ENCODE measurements at places on chromosomes 11 and 22.

DNA sequence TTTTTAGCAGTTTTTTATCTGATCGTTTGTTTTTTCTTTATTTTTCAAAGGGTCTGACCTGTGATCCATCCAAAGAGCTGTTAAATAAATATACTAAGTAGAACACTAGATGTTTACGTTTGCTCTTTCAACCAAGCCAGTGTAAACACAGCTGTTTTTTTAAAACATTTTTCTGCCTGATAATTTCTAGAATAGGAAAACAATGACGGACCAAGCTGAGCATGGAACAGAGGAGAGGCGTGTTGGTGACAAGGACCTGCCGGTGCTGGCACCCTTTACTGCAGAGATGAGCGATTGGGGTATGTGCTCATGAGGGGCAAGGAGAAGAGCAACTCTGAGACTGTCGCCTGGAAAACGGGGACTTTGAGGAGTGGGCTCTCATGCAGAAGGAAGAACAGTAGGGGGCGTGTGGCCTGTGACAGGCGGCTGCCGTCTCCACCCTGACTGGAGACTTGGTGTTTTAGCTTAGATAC lies 28.6 kb upstream of the PANX2 start:
- no peak for ATAC-seq

DNA sequence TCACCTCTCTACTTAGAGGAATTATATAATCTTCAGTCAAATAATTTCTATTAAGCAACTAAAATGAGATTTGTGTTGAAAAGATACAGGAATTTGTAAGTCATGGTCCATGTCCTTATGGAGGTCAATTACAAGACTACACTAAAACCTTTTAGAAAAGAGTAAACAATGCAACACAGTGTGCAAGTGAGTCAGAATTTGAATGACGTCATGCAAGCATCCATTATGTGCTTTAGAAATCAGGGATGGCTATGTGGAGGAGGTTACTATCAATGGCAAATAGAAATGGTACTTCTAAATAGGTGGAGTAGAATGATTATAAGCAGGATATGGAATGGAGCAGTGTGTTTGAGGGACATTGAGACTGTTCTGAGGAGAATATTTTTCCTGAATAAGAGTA lies 16.6 kb downstream of the OR10D3 start:
- ATAC-seq, result no peak

DNA sequence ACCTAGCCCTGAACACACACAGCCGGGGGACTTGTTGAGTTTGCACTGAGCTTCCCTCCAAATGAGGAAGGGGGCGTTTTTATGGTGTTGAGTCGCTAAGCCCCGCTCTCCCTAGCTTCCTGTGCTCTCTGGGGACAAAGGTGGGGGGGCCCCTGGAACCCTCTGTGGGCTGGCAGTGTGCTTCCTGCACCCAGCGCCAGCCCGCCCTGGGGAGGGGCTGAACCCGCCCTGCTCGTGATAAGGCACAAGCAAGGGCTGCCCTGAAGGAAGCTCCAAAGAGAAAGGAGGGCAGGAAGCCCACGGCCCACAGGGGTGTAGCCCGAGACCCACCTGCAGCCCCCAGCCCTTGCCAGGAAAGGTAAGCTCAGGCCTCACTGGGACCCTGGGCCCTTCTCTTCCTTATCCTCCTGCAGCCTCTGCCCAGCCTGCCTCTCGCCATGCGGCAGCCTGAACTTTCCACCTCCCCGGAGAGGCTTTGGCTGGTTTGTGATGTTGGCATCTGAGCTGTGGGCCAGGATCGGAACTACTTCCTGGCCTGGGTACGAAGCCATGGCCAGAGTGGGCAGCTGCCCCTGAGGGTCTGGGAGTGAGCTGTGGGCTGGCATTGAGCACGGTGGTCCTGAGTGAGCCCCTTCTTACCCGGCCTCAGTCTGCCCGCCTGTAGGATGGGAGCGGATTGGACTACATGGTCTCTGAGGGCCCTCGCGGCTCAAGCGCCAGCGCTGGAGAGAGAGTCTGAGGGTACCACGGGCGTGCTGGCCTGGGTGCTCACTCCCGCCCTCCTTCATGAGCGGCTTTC lies at the start of gene FERMT3:
TSS of gene FERMT3 (plus strand) at position 265 of the 799 bp plus-strand sequence. CDS start 644 bp downstream, outside the sequence.
- ATAC-seq, result peak; percentile 79

GRCh38 chr11:126756855-126757254 lies 243.7 kb downstream of the KIRREL3 start:
- no peak for ATAC-seq

DNA sequence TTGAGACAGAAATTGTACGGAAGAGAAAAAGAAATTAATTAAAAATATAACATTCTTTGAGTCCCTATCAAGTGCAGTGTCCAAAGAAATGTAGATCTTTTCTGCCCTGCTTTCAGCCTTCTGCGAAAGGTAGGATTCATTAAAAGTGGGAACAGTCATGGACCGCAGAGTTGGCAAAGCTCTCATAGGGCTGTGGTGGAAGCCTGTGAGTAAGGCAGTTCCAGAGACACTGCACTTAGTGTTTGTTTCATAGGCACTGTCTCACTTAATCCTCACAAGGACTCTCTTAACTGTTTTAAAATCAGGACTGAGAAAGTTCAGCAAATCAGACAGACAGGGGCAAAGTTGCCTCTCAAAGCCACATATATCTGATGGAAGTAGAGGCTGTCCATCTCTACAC lies 5.5 kb downstream of the MRGPRX2 start:
- ATAC-seq, result no peak

DNA sequence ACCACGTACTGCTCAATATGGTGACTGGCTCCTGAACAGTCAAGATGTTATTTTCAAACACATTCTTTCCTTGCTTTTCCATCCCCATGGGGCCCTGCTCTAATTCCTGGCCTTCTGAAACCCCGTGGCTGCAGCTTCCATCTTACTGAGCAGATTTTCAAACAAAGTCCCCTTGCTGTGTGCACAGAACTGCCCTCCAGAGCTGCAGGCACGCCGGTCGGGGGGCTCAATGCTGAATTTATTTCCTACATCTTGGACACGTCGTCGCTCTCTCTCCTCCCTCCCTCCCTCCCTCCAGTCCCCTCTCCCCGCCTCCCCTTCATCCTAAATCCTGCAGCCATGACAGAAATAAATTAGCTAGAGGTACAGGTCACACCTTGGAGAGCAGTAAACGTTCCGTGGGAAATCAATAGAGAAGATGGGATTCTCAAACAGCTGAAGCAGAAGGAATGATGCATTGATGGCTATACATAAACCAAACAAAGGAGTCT lies 243.1 kb upstream of the BLID start:
- ATAC-seq, result no peak

DNA sequence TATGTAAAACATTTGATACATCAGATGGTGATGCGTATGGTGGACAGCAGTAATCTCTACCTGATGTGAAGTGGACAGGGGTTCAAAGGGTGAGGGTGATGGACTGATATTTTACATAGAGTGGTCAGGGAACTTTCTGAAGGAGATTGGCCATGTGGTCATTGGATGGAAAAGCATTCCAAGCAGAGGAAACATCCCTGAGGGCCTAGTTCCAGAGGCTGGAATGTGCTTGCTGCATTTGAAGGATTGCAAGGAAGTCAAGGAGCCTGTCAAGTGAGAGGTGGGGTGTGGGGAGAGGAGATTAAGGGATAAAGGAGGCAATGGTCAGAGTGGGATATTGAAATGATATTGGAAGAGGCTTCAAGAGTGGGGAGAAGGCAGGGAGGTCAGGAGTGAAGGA lies 151.9 kb upstream of the NTM start:
- no peak for ATAC-seq

DNA sequence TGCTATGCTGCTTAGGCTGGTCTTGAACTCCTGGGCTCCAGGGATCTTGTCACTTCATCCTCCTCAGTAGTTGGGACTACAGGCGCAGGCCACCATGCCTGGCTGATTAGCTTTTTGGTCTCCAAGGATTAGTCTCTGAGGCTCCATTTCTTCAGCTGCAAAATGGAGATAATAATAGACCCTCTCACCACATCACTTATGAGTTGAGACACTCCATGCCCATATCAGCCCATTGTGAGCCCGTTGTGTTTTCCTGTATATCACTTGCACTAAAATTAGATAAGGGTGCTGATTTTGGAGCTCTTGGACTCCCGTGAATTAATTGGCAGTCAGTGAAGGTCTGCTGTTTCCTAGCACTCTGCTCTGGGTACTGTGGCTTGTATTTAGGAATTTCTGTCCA lies 36.0 kb downstream of the DEPDC5 start:
- no peak for ATAC-seq

DNA sequence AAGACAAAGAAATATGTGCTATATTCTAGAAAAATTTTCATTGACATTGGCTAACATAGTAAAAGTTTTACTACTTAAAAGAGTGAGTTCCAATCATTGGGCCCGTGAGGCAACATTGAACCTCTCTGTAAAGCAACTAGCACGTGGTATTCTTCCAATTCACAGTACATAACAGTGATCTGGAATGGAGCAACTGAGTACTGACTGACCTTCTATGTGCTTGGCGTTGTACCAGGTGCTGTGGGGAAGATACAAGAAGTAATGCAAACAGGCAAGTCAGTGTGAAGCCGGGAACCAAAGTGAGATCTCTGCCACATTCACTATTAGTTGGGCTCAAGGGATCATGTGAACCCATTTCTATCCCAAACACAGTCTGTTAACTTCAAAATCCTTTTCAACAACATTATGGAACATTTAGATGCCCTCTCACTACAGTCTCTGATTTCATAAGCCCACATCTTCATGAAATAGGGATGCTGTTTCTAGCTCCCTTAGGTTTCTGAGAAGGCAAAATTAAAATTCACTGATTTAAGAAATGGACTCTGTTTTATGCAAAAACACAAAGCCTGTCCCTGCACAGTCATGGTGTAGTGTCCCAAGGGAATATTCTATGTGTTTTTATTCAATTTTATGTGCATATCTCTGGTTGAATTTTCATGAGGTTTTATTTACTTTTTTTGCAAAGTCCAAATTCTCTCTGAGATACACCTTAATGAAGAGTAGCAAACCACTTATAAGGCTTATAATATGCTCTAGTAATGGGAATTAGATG lies 61.8 kb upstream of the NCAM1 start:
- ATAC-seq, result no peak

GRCh38 chr11:120511820-120512738 lies 531 bp downstream of the GRIK4 start:
- no peak for ATAC-seq

DNA sequence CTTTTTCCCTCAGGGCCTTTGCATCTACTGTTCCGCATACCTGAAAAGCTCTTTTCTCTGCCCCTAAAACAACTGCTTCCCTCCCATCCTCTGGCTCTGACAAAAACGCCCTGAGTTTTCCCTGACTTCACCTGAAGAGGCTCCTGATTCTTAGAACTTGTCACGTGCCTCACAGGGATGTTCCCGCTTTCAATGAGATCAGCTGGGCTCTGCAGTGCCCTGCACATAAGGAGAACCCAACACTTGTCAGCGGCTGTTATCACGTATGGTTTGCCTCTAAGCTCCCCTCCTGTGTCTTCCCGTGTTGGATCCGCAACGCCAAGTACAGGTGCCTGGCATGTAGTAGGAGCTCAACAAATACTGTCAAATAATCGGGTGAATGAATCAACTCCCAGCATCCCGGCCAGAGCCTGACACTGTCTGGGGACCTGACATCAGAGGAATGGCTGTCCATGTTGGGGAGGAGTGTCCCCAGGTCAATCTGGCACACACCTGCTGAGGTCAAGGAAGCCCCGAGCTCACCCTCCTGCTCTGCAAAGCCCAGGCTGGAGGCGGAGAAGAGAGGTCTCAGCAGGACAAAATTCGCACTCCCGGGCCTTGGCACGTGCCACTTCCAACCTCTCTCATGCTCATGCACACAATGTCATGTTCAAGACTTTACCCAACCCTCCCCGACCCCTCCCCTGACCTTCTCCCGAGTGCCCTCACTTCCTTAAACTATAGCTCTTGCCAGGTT lies 4.2 kb upstream of the GRK2 start:
- ATAC-seq, result no peak

GRCh38 chr11:17774232-17775034 lies 39.9 kb downstream of the KCNC1 start:
- no peak for ATAC-seq

GRCh38 chr11:3003396-3004231 lies 11.5 kb upstream of the NAP1L4 start:
- ATAC-seq, result no peak

GRCh38 chr22:24009227-24010017 lies 1.7 kb upstream of the CABIN1 start:
- ATAC-seq, result no peak

DNA sequence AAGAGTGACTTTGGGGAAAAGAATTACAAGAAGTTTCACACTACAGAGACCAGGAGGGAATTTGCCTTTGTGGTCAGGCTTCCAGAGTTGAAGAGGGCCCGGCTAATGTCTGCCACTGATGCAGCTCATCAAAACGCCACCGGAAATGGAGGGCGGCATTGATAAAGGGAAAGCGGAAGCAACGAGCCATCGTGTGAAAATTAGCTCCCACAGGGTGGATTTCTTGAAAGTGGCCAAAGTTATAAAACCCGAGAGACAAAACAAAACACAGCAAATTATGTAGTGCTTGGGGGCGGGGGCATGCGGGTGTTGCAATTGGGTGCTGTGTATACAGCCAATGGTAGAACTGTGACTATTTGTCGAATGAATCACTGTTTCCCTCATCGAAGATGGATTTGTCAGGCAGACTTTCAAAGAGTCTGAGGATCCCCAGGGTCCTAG lies 113.0 kb downstream of the ADAMTS15 start:
- no peak for ATAC-seq

Measured in stimulated activated memory B cell treated with anti-CD40 and anti-IgM and Interleukin-4, amounts not matched to agents 10 μg/mL and 1 μg/mL and 100 μg/mL, for 72 hours (primary cell).